Activated CD4-positive, CD25-positive, alpha-beta regulatory T cell treated with anti-CD3 and anti-CD28 coated beads, Interleukin-2, amount 50 U/mL, for 72 hours (primary cell): ENCODE measurements at places on chromosomes 7 and 10.

- no peak for DNase-seq
Observed at GRCh38 chr7:118245267-118246040, 20.9 kb downstream of the ANKRD7 start.

DNA sequence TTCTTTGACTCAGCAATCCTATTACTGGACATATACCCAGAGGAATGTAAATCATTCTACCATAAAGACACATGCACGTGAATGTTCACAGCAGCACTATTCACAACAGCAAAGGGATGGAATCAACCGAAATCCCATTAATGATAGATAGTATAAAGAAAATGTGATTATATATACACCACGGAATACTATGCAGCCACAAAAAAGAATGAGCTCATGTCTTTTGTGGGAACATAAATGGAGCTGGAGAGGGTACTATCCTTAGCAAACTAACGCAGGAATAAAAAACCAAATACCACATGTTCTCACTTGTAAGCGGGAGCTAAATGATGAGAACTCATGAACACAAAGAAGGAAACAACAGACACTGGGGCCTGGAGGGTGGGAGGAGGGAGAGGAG, 201.9 kb downstream of the DNAJC1 start:
- no peak for DNase-seq

DNA sequence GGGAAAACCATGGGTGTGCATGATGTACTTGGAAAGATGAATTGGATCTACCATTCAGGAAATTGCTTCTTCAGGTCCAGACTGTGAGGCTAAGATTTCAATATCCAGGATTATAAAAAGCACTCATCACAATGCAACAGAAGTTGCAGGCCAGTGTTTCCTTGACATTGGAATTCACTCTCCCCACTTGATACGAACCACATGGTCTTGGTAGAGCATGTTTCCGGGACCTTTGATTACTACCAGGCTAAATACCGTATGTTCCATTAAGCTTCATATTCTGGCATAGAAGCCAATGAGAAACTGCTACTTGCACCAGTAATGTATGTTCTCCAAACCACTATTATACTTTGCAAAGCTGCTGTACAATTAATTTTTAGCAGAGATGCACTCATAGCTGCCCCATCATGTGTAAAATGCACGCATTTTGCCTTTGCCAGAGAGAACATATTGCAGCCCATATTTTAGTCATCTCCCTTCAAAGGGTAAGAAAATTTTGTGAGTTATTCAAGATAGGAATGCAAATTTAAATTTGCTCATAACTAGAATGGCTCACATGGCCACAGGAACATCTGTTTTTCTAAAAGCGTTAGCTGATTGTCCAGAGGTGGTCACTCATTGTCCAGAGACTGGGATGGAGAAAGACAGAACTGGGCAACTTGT, 8.1 kb downstream of the FRMD4A start:
- no peak for DNase-seq

DNA sequence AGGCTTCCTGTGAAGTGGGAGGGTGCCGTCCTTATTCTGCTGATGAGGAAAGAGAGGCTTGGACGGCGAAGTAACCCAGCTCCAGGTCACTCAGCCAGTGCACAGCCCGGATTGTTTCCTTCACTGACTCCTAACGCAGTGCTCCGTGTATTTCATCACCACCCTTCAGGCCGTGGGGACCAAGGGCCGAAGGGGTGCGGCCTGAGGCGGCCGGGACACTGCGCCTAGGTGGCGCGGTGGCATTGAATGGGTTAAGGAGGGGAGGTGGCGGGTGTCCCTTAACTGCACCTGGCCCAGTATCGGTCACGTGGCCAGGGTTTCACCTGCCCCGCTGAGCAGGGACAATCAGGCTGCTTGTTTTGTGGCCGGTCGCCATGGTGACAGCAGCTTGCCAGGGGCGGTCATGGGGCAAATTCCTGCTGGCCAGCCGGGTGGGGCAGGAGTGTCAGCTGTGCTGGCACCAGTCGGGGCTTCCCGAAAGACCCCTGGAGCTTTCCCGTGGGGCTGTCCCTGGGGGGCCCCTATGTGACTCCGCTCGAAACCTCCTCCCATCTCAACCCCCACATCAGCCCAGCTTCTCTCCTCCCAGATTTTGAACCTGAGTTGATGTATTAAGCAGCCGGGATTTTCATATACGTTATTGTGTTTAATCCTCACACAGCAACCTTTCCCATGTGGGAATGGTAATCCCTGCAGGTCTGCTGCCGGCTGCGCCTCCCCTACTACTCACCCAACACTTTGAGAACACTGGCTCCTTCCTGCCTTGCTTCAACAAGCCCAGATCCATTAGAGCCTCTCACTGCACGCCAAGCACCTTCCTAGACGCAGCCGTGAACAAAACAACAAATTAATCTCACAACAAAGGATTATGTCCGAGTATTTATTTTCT, 4.4 kb upstream of the ABHD11 start:
- no peak for DNase-seq
